Stimulated activated CD8-positive, alpha-beta memory T cell treated with anti-CD3 and anti-CD28 coated beads, Interleukin-7, amount 100 ng/mL, for 1 hour (primary cell): ENCODE measurements at places on chromosomes 3 and 15.

DNA sequence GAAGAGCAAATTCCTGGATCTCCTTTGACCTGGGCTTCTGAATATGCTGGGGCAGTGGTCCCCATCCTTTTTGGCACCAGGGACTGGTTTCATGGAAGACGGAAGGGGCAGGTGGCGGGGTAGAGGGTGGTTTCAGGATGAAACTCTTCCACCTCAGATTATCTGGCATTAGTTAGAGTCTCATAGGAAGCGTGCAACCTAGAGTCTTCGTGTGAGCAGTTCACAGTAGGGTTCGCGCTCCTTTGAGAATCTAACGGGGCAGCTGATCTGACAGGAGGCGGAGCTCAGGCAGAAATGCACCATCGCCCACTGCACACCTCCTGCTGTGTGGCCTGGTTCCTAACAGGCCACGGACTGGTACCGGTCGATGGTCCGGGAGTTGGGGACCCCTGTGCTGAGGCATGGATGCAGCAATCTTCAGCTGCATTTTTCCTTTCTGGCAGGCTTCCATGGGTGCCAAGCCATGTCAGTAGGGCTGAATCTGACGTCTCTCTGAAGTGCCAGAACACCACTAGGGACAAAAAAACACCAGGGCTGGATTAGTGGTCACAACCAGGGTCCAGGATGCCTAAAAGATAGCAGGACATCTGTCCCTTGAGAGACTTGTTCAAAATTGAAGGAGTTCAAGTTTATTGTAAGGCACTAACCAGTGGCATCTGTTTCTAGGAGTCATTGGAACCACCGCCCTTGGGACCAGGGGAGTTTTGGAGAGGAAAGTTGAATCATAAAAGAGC lies 8.4 kb upstream of the GOLGB1 start:
- DNase-seq: no peak

DNA sequence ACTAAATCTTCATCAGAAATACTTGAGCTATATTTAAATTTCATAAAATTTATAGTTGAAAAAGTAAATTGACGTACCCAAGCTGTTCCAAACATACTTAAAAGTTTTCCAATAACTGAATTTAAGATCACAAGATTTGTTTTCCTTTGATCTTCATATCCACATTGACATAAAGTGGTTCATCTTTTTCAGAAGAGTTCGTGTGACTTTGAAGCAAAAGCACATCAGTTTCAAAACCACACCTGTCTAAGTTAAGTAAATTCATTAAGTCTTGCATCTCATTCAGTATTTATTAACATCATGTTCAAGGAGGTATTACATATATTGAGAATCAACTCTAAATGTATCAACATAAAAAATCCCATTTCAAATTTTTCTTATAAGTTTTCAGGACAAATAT lies 79.5 kb downstream of the BFSP2 start:
- no peak for DNase-seq

GRCh38 chr3:154931484-154931883 lies 148.6 kb upstream of the MME start:
- DNase-seq: no peak

DNA sequence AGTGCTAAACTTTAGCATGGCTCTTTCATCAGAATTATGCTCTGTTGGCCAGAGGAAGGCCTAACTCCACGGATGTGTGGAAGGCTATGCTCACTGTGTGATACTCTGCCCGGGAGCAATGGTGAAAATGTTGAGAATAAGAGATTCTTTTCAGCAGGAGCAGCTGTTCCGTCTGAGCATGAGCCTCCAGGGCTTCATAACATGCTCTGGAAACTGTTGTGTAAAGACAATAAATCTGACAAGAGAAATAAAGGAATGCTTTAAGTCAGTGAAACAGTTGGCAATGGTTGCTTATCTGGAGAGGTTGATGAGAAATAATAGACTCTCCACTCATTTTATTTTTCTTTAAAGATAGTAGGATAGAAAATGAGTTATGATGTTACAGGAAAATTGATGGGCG lies 269.8 kb downstream of the DIPK2A start:
- no peak for DNase-seq

GRCh38 chr3:17500618-17501017 lies 241.8 kb downstream of the TBC1D5 start:
- DNase-seq: no peak

DNA sequence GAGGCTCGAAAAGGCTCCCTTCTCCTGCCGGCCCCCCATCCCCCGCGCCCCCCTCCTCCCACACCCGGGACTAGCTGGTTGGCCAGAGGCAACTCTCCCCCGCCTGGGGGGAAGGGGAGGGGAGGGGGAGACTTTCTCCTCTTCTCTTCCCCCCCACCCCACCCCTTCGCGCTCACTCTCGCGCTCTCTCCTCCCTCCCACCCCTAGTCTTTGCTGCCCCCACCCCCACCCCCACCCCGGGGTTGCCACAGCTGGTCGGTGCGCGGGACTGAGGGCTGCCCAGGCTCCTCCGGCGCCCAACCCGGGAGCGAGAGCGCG lies 710 bp downstream of the MECOM start:
- DNase-seq: no peak

GRCh38 chr15:41834096-41834495 lies 4.6 kb upstream of the PLA2G4B start:
- DNase-seq: no peak

GRCh38 chr3:42691816-42692666 lies 6.7 kb downstream of the KLHL40 start:
- no peak for DNase-seq
